ENCODE measurements at places on chromosomes 11 and 22.

DNA sequence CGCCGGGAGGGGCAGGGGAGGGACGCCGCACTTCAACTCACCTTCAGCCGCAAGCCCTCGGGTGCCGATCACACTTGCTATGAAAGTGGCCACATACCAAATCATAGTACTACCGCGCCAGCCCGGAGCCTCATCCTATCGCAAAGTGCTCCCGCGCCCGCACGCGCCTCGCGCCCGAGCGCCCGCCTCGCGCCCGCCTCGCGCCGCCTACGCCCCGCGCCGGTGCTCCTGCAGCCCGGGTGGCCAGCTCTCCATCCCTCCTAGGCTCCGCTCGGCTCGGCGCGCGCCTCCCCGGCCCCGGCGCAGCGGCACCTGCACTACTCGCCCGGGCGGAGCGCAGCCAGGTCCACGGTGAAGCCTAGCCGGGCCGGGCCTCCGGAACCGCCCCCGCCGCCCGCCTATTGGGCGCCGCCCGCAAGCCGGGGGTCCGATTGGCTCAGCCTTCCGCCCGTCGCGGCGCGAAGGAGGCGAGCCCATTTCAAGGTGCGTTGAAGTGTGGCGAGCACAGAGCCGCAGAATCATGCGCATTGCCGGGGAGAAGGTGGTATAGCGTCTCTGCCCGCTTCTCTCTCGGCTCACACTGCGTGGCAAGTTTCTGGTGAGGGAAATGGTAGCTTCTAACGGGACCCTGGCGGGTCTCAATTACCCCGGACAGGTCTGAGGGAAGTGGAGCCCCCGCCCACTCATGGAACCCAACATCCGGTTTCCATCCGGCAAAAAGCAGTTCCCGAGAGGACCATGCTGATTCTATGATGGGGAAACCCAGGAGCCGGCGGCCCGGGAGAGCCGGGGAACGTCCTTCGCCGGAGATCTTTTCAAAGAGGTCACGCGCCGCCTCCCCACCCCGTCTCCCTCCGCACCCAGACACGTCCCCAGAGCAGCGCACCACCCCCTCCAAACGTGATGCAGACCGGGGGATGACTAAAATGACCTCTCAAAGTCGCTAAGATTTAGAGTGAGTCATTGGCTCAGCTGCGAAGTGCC is at the start of gene IGSF9B:
TSS of gene IGSF9B (minus strand) at position 319 of the 984 bp plus-strand sequence. CDS start at position 105, 214 bp downstream.
- DNase-seq, result peak; percentile 71

GRCh38 chr11:63952570-63952969 is 13.8 kb downstream of the NAA40 start:
- DNase-seq, result no peak

GRCh38 chr22:37860796-37861421 is 11.7 kb downstream of the EIF3L start:
- no peak for DNase-seq

DNA sequence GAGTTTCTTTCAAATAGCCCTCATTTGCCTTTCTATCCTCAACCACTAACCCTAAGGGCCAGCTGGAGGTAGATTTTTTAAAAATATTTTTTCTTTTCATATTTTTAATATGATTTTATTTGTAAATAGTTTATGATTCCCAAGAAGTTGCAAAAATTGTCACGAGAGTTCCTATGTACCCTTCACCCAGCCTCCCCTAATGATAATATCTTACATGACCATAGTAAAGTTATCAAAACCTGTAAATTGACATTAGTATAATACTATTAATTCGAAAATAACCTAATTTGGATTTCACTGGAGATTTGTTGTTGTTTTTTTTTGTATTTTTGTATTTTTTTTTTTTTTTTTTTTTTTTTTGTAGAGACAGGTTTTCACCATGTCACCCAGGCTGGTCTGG is 495.5 kb downstream of the MIAT start:
- DNase-seq, result no peak

- no peak for DNase-seq
Observed at GRCh38 chr11:35488117-35488516, 37.3 kb downstream of the PAMR1 start.
